Activated CD4-positive, alpha-beta memory T cell treated with anti-CD3 and anti-CD28 coated beads, Interleukin-2, amount 10 ng/mL, durations not matched to agents 7 days and 5 days (primary cell): ENCODE measurements at places on chromosomes 12 and 14. TPM values are rescaled to one million over a fixed set of nuclear protein-coding genes. Genes with fewer than 3 reads are reported as not detected.

GRCh38 chr12:40382217-40382616, 157.4 kb downstream of the LRRK2 start:
- no peaks in the 10 kb centered on the region for H3K4me1 ChIP-seq
- no peak overlapping the region for H3K4me3 ChIP-seq
- H3K27ac ChIP-seq = no peak overlapping the region
- no peaks in the 10 kb centered on the region for H3K36me3 ChIP-seq

KRT75 gene
- not detected for total RNA-seq

DNA sequence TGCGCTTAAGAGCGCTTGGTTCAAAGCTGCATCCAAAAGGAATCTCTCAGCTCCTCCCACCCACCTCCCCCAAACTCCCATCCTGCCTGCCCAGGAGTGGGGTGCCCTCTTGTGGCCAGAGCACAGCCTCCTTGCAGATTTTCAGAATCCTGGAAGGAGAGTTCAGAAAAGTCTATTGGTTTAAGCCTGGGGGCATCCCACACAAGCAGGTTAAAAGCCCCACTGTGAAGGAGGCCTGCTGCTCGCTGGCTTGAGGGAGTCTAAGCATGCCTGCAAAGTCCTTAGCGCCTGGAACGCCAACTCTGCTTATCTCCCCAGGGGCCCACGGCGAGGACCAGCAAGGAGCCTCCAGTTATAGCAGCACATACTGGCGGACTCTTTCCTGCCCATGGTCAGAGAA, 297.1 kb downstream of the KSR2 start:
- H3K4me1 ChIP-seq = no peaks in the 10 kb centered on the region
- no peak for DNase-seq
- no peak overlapping the region for H3K27ac ChIP-seq

SUSD6 gene
- 63.4 TPM for total RNA-seq

DNA sequence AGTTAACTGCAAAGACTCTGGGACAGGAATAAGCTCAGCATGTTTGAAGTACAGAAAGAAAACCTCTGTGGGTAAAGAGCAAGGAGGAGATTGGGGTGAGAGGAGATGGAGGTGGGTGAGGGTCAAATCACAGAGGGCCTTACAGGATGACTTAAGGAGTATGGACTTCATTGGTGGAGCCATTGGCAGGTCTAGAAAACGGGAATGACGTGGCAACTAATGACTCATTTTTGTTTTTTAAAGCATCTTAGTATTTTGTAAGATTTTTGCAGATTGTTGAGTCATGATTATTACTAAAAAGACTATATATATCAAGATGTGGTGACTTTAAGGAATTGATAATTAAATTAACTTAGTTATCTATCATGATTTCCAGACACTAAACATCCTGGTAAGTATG, 18.5 kb downstream of the UTP20 start:
- DNase-seq = no peak
- H3K27ac ChIP-seq = no peak overlapping the region
- H3K27me3 ChIP-seq = no peaks in the 10 kb centered on the region
- peaks cover 3% of the 10 kb centered on the region for H3K4me1 ChIP-seq
- H3K4me3 ChIP-seq = no peak overlapping the region
